ENCODE measurements at places on chromosomes 3 and 15.

DNA sequence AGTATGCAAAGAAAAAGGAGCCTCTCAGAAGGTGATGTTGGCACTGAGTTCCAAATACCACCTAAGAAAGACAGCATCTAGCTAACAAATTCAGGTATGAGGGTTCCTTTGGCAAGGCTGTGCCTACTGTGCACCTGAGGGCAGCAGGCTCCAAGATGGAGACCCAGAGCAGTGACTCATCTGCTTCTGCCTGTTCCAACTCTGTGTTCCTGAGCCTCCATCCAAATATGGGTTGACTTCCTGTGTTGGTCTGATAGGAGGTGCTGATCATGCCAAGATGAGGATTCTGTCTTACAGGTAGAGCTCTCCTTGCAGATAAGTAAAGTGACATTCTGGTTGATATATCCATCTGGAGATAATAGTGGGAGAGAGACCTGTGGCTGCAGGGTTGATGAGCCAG, 26.0 kb downstream of the SV2B start:
- no peak for DNase-seq

- no peak for DNase-seq
Measured at GRCh38 chr3:125381743-125382142, 6.6 kb upstream of the ZNF148 start.

GRCh38 chr15:69393831-69394491, 20.2 kb upstream of the KIF23 start:
- no peak for DNase-seq

- DNase-seq, result no peak
Measured at GRCh38 chr3:102113421-102114041, 264.2 kb downstream of the NFKBIZ start.

DNA sequence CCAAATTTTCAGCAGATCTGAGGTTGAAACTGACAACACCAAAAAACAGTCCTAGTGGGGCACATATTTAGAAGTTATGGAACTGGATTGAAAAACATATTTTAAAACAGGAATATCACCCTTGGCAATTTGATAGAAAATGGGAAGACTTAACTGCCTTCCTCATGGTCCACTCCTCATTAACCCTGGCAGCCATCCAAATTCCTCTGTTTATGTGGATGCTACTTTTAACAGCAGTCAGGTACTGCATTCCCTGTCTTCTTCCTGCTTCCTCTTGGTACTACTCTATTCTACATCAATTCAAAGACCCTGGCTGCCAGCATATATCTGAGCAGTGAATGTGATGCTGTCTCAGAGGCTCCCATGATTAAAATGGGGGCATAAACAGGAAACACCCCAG, 54.3 kb downstream of the PDE8A start:
- no peak for DNase-seq

DNA sequence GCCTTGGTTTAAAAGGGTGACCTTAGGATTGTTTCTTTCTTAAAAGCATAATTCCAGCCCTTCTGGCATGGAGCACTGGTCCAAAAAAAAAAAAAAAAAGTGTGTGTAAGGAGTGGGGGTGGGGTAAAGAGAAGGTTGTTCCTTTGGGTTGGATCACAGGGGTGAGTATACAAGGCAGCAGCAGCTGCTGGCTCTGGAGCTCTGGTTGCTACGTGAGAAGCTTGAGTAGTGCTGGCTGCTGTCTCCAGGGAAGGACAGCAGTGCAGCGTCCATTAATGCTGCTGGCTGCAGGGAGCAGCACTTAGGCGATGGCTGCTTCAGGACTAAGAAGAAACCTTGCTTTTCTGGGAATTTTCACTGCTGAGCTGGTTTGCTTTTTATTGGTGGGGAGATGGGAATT, 2.3 kb downstream of the SETD5 start:
- peak; percentile 76 for DNase-seq

- no peak for DNase-seq
Measured at GRCh38 chr3:106214641-106215040, 345.8 kb upstream of the CBLB start.

- DNase-seq, result no peak
Measured at GRCh38 chr3:133883641-133884040, 12.0 kb downstream of the RAB6B start.

DNA sequence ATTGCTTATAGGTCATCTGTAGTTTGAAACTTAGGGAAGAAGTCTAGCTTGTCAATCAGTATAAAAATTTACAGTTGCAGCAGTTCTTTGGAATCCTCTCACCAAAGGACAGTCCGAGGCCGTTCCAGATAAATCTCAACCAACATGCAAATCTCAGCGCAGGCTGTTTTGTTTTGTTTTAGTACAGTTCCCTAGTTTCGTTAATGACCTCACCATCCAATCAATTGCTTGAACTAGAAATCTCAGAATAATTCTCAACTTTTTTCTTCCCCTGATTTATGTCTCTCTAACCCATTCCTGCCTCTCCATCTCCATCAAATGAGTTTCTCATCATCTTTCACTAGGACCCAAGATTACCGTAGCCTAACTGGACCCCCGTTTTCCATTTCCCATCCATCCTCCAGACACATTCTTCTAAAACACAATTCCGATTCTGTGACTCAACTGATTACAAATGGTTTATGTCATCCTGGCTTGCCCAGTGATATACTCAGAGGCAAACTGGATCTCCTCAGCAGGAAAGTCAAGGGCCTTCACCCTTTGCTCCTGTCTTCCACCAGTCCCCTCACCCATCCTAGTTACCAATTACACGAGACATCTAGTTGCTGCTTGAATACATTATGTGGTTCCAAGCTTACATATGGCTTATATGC, 1.3 kb downstream of the SMCO1 start:
- DNase-seq, result no peak

GRCh38 chr3:127677541-127678314, 5.0 kb downstream of the ABTB1 start:
- no peak for DNase-seq

DNA sequence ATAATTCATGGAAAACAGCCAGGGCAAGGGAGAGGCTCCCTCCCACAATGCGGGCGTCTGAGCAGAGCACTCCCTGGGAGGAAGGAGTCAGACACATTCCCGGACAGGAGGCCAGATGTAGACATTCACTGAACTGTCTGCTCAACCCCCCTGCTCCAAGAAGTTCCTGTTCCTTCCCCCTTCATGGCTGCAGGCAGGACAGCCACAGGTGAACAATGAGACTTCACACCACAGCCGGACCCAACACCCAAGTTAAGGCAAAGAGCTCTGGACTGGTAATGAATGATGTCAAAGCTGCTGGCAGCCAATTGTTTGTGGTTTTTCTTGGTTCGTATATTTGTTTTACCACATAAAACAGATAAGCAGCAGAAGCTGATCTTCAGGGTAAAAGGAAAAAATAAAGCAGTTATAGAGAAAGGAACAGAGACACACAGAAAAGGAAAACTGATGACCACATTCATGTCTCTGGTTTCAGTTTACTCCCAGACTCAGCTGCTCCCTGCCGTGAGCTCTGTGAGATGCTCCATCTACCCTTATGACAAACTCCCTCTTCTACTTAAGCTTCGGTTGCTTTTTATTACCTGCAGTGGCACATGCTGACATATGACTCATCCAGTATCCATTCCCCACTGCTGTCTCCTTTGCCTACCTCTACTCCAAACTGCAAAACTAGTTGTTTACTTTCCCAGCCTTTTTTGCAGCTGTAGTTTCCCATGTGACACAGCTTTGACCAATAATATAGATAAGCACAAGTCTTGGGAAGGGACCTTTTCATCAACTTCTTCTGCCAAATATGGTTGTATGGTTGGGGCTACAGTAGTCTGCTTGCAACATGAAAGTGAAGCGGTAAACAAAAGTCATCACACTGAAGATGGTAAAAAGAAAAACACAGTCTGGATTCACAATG, 33.1 kb downstream of the DZIP1L start:
- DNase-seq, result peak; percentile 62

DNA sequence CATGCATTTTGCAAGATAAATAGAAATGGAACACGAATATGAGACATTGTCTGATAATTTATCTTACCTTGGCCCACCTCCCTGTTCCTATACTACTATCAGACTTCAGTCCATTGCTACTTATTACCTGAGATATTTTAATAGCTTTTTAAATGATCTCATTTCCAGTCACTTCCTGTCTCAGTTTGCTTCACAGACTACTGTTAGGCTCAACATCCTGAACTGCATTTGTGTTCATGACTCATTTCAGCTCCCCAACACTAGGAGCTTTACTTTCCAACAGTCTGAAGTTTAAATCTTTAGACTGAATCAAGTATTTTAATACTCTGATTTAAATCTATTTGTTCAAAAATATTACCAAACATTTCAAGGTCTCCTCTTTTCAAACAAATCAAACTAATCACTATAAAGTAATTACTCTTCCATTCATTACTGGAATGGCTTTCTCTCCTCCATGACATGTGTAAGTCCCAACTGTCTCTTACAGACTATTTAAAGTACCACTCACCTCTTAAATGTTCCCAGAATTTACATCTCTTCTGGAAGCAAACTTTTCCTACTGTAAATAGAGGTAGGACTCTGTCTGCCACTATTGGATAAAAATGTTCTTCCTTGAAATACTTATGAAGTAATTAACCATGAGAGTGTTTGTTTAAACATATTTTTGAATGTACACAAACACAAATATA, 1277.6 kb downstream of the ZPLD1 start:
- DNase-seq, result no peak

GRCh38 chr3:46102059-46102779, 74.9 kb upstream of the XCR1 start:
- no peak for DNase-seq

- DNase-seq, result no peak
Measured at GRCh38 chr15:43531018-43531670, 13.7 kb downstream of the MAP1A start.

DNA sequence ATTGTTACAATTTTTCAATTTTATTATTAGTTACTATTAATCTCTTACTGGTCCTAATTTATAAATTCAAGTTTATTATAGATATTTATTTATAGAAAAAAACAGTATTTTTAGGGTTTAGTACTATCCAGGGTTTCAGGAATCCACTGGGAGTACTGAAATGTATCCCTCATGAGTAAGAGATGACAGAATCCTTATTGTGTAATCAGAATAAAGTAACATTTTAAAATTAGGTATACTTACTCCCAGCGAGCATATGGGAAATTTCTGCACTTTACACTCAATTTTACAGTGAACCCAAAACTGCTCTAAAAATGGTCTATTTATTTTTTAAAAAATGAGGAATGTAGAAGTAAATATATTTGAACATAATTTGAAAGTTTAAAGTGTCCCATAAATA, 202.7 kb downstream of the CGGBP1 start:
- no peak for DNase-seq

DNA sequence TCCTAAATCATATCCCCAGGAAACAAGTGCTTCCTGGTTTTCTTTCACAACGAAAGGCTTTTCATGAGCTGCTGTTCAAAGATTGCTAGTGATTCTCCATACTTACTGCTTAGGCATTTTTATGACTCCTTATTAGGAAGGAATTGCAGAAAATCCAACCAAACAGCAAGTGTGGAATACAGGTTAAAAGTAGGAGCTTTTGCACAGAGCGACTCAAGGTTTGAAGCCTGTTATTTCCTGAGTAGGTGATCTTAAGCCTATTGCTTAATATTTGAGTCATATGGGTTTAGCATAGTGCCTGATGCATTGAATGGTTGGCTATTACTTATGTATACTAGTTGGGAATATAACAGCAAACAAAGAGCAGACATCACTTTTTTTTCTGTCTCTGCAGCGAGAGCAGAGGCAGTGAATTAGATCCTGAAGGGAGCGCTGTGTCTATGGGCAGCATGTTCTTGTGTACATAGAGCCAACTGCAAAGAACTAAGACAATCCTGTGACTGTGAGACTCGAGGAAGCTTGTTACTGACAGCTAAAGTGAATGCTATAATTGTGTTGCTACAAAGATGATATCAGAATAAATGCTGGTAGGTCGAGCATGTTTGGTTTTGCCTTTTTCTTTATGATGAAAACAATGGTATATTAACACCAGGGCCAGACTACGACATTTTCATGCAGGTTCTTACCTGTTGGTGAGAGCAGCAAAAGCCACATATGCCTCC, 6.3 kb downstream of the TM4SF1 start:
- DNase-seq, result no peak

DNA sequence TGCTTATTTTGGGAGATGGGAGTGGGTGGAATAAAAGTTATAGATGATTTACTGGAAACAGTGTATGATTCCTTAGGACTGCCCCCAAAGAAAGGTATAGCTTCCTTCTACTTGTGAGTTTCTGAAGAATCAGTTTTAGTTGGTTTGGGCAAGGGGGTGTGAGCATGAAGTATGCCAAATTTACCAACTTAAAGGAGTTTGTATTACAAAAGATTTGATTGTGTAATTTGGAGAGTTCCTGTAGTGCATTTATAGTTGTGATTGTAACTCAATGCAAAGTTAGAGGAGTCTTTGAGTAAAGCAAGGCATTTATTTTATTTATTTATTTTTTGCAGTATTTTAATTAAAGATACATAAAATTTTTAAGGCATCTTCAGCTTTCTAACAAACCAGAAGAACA, 42.8 kb downstream of the TSC22D2 start:
- no peak for DNase-seq

GRCh38 chr3:124156866-124157712, 165.2 kb upstream of the ROPN1 start:
- no peak for DNase-seq

DNA sequence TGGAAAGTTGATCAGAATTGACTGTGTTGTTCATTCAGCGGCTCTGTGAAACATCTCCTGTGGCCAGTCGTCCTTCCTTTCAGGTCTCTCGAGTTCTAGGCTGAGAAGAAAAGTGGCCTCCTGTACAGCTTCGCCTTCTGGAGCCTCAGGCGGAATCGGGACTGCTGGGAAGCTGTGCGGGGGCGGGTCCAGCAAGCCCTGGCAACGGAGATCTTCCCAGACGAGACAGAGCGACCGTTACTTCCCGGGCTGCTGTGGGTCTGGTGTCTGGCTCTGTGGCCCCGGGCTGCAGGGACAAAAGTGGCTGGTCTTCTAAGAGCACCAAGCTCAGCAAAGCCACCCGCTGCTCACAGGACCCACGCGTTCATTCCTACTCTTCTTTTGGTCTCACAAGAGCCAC, 88.6 kb upstream of the CACNA2D3 start:
- no peak for DNase-seq

DNA sequence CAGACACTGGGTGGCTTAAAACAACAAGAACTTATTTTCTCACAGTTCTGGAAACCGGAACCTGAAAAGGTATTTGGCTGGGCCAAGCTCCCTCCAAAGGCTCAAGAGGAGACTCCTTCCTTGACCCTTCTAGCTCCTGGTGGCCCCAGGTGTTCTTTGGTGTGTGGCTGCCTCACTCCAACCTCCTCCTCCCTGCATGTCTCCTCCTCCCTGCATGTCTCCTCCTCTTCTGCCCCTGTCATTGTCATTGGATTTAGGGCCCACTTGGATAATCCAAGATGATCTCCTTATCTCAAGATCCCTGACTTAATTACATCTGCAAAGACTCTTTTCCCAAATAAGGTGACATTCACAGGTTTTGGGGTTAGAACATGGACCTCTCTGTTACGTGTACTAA, 69.8 kb upstream of the MFGE8 start:
- DNase-seq, result no peak

DNA sequence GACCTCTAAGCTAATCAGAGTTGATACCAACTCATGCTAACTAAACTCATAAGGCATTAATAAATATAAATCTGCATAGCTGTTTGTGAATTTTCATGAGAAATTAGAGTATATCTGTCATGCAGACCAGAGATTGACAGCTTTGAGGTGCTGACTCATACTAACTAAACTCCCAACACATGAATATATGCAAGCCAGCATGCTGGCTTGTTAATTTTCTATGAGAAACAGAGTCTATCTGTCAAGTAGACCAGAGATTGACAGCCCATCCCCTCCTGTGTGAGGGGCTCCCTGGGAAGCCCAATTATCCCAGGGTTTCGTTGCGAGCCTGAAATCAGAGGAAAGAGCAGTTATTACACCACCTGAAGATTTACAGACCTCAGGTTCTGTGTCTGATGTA, 69.3 kb downstream of the CD47 start:
- no peak for DNase-seq

Measured in GM04503 (cell line).